ENCODE measurements at places on chromosomes 7 and 10.
A peak's percentile ranks its signal among the peaks of the same experiment; 100 is the strongest.

GRCh38 chr10:79081353-79082034 lies 12.7 kb downstream of the ZMIZ1 start:
- DNase-seq: peak; percentile 91

- DNase-seq: no peak
Measured at GRCh38 chr10:43249962-43250614, 16.8 kb downstream of the RASGEF1A start.

- DNase-seq: no peak
Measured at GRCh38 chr10:9792181-9792580, 1225.5 kb upstream of the CELF2 start.

GRCh38 chr7:128115821-128116723 lies 84.8 kb upstream of the LRRC4 start:
- DNase-seq: no peak

GRCh38 chr7:46720761-46721160 lies 799.7 kb upstream of the IGFBP3 start:
- no peak for DNase-seq

- DNase-seq: no peak
Measured at GRCh38 chr7:48259463-48260280, 88.4 kb downstream of the ABCA13 start.

DNA sequence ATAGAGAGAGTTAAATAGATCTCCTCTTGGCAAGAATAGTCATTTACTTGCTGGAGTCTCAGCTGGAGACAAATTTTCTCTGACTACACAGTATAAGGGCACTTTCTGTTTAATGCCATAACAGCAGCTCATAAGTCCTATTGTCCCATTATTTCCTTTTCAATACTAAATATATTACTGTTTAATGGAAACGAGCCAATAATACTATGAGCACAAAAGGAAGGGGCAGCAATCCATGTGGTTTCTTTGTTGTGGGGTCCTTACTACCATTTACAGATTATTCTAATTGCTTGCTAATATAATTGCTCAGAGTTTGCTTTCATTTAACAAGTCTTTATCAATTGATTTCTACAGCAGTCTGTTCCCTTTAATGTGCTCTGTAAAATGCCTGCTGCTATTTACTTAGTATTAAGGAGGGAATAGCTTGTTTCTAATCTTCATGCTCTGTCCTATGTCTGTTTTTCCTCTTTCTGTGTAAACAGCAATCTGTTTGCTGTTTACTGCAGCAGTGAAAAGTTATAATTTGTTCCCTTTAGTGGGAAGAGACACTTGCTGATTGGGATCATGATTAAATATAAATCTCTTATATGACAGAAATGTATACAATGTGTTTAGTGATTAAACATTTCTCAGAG lies 296.2 kb upstream of the SMIM30 start:
- DNase-seq: no peak

DNA sequence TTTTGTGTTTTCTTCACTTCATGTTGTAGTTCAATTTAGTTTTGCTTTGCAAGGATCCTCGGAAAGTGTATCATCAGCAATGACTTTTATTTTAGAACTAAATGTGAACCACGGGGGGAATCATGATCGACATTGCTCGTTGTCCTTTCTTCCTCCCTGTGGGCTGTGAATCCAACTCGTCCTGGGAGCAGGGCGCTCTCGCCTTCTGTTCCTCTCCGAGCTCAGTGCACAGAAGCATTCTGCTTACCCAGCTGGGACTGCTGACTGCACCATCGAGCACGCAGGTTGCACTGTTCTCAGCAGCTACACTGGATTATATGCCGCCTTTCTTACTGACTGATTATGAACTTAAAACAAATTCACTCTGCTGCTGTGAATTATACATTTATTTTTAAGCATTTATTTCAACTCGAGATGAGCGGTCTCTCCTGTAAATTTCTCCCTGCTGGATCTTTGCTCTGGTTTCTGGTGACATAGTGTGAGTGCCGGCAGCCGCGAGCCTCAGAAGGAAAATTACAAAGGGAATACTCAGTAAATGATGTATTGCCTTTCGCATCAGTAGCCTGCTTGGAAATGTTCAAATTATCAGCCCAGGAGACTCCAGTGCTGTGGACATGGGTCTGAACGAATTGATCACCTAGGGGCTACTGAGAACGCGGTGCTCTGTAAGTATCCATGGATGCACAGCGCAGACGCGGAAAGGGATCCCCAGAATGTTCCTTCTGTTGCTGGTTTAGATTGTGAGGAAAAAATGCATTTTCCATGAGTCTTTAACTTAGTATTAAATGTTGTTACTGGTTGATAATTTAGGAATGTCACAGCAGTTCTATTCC lies 92.6 kb downstream of the PTPRE start:
- no peak for DNase-seq

DNA sequence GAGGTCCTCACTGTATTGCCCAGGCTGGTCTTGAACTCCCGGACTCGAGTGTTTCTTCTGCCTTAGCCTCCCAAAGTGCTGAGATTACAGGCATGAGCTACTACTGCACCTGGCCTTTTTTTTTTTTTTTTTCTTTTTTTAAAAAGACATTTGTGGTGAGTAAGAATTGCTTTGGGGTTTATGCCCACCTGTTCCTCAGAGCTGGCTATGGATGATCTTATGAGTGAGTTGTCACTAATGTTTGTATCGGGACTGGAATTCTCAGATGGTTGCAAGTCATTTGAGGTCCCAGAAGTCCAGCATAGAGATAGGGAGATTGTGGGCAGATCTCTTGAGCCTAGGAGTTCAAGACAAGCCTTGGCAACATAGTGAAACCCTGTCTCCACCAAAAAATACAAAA lies 35.2 kb downstream of the ZRANB1 start:
- DNase-seq: no peak

GRCh38 chr7:151675196-151675920 lies 155.7 kb upstream of the RHEB start:
- no peak for DNase-seq

DNA sequence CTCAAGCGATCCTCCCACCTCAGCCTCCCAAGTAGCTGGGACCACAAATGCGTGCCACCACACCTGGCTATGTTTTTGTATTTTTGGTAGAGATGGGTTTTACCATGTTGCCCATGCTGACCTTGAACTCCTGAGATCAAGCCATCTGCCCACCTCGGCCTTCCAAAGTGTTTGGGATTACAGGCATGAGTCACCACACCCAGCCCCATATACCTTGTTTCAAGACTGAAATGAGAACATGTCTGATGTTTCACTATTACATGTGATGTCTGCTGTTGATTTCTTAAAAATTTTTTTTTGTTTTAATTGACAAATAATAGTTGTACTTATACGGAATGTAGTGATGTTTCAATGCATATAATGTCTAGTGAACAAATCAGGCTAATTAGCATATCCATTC lies 14.5 kb downstream of the KLHL7 start:
- no peak for DNase-seq

- DNase-seq: peak; percentile 54
Measured at GRCh38 chr10:77983384-77984341, 45.7 kb downstream of the POLR3A start.

GRCh38 chr7:157009778-157010587 lies 480 bp downstream of the MNX1 start:
- no peak for DNase-seq
